ENCODE measurements at places on chromosomes 6 and 20. TPM values are rescaled to one million over a fixed set of nuclear protein-coding genes. Genes with fewer than 3 reads are reported as not detected.

The NEURL2 gene
- 14.6 TPM for total RNA-seq

The HNF4A gene
- 28.7 TPM for total RNA-seq

The TEAD3 gene
- 21.3 TPM for total RNA-seq

The PPIL6 gene
- total RNA-seq = 11.7 TPM

All from metanephros (tissue), 2 donors.